Stimulated activated CD4-positive, alpha-beta T cell treated with anti-CD3 and anti-CD28 coated beads, Interleukin-4, amount 100 ng/mL, for 1 hour (primary cell): ENCODE measurements at places on chromosomes 12 and 14.

DNA sequence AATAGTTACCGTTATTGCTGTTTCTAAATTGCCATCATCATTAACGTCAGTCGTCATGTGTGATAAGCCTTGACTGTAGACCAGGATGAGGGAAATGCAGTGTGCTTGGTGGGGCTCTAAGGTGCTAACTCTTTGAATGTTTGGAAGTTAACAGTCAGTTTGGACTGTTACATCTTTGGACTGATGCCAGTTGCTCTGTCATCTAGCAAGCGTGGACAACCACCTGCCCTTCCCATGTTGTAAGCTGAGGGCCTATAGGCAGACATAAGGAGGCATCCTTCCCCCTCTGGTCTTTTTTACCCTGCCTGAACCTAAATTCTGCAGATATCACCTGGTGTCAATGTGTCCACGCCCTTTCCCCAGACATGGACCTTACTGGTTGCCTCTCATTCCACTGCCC lies 94.4 kb downstream of the PPP2R5C start:
- DNase-seq, result no peak

GRCh38 chr14:95712398-95712797 lies 1.5 kb downstream of the TCL1A start:
- DNase-seq, result no peak

DNA sequence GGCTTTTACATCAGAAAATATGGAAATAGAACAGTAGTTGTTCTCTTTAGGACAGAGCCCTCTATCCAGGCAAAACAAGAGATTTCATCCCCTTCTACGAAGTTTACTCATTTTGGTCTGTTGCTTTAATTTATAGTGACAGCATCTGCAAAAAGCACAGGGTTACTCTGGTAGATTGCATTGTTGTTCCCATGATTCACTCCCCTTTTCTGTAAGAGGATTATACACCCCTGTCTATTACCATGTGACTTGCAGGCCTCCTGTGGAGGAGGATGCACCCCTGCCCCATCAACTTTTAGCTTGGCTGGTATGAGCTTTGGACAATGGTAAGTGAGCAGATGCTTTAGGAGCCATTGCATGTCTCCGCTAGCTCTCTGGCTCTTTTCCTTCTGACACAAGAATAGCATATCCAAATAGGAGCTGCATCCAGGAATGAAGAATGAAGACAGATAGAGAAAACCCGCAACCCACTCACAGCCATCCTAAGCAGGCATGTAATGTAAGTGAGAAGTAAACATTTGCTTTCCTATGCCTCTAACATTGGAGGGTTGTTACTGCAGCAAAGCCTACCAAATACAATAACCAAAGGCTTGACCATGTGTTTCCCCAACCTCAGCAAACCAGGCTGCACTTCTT lies 304.2 kb downstream of the AKAP6 start:
- no peak for DNase-seq

- DNase-seq, result no peak
Measured at GRCh38 chr12:95881331-95881955, 22.7 kb downstream of the SNRPF start.

GRCh38 chr14:86237733-86238132 lies 707.8 kb downstream of the FLRT2 start:
- DNase-seq, result no peak

- no peak for DNase-seq
Measured at GRCh38 chr12:52805000-52805399, 8.9 kb downstream of the KRT4 start.

DNA sequence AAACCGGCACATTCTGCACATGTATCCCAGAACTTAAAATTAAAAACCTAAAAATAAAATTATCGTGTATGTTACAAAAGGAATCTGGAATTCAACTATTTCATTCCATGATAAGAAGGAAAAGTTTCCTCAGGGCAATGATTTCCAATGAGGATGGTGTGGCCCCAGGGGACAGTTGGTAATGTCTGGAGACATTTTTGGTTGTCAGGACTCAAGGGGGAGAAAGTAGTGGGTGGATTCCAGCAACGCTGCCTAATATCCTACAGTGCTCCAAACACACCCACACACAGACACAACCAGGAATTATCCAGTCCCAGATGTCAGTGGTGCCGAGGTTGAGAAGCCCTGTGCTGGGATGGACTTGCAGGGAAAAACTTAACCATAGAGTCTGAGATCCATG lies 228.3 kb downstream of the TMEM132D start:
- DNase-seq, result no peak

DNA sequence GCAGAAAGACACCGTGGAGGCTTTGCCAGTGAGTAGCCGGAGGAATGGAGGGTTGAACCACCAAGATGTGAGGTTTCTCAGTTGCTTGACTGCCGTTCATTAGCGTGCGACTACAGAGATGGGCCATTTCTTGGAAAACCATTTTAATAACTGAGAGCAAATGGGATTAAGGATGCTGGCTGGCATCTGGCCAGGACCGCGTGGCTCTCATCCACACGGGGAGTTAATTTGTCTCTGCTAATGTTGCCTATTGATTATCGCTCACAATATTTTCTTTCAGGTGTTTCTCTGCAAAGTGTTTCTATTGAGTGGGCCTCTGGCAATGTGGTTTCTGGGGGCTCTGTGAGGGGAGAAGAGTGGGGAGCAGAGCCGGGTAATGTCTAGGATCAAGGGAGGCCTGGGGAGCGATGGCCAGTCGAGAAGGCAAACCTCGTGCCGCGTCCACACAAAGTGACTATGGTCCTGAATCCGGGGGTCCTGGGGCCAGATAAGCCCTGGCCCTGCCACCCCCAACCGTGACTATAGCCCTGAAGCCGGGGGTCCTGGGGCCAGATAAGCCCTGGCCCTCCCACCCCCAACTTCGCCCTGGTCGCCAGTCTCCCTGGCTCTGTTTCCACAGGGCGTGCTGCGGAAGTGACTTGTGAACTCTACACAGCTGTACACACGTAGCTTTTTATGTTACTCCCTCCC lies 110.6 kb downstream of the PRMT8 start:
- DNase-seq, result no peak

- DNase-seq, result no peak
Measured at GRCh38 chr12:116136340-116136739, 141.2 kb downstream of the MED13L start.

- no peak for DNase-seq
Measured at GRCh38 chr14:71287567-71287966, 380.3 kb downstream of the PCNX1 start.

DNA sequence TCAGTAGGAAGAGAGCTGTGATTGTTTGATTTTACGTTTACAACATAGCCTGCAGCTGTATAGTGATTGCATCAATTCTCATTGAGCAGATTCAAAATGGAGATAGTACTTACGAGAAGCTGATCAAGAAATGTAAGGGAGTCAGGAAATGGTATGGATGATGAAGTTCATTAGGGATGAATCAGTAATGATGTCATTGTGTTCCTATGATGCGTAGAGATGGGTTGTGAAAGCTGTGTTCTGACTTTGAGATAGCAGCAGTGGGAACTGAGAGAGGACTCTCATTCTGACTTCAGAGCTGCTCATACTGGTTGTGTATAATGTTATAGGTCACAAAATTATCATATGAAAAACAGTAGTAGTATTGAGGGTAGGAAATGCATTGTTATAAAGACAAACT lies 44.0 kb downstream of the TTLL5 start:
- DNase-seq, result no peak

DNA sequence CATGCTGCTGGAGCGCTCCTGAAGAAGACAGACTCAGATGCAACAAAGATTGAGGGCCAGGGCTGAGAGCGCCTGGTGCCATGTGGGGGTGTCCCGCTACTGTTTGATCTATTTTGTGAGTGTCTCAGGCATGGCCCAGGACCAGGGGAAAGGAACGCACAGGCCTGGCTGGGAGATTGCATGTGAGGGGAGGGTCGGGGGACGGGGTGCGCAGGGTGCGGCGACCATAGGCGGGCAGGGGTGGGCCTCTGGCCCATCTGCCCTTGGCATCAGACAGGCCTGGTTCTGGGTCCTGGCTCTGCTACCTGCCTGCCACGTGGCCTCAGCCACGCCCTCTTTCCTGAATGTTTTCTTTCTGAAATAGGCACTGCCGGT lies 47.5 kb downstream of the BEGAIN start:
- DNase-seq, result no peak

GRCh38 chr12:3311027-3311402 lies 180.0 kb upstream of the PRMT8 start:
- DNase-seq, result no peak

DNA sequence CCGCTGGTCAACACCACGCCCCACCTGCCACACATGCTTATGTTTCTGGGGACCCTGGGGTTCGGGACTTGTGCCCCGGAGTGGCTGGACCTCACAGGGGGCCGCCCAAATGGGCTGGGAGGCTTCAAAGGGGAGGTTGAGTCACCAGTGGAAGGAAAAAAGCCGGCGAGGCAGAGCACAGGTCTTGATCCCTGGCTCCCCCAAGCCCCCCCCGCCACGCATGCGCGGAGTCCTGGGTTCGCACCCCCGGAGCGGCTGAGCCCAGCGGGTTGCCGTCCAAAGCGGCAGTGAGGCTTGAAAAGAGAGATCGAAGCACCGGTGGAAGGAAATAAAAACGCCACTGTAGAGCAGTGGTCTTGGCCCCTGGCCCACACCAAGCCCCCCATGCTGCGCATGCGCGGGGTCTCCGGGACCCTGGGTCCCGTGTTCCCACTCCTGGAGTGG lies 313.5 kb downstream of the ALG10 start:
- DNase-seq, result no peak

DNA sequence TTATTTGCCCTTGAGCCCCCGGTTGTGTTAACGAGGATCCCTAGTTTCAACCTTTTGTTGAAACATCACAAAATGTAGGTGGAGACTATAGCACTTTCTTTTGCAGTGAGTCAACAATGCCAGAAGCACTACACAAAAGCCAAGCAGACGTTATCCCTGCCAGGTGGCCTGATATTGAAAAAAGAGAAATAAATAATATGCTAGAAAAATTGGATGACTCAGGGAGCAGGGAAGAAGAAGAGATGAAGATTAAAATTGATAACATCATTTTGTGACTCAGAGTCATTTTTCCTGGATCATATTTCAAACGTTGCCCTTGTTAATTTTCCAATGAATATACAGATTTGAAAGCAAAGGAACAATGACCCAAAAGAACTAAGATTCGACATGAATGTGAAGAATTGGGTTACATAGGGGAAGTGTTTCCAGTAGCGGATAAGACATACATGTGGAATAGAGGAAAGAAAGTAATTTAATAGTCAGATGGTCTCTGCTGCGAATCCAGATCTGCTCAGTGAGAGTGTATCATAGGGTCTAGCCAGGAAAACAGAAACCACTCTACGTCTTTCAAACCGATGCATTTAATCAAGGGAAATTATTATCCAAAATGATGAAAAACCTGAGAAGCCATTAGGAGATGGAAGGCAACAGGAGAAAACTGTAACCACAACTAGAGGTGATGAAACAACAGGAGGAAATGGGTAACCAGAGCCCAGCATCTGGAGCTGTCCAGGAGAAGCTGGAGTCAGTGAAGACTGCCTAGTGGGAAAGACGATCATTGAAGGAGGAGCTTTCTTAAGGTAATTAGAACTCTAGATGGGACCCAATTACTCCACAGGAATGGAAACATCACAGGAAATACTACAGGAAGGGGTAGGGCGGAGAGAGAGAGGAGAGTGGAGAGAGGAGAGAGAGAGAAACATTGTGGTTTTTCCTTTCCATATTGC lies 57.9 kb downstream of the RERG start:
- DNase-seq, result no peak

- no peak for DNase-seq
Measured at GRCh38 chr12:93846936-93847516, 169.9 kb downstream of the CRADD start.

- DNase-seq, result no peak
Measured at GRCh38 chr14:68772761-68773381, 20.0 kb downstream of the ZFP36L1 start.

DNA sequence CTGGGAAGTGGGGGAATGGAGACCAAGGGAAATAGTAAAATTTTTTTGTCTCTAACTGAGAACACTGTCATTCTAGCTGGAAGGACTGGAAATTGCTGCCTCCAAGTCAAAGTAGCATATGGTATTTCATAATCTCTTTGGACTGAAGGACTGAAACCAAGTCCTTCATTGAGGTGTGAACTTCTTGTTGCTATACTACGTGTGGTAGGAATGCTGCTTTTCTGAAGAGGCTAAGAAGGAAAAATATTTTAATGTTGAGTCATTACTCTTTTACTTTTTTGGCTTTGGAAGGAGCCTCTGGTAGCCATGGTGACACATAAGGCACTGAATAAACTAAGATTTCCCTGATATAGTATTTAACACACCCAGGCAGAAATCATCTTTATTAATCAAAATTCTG lies 465.4 kb downstream of the NPAS3 start:
- no peak for DNase-seq

GRCh38 chr12:132152411-132152821 lies 8.2 kb downstream of the NOC4L start:
- DNase-seq, result peak; percentile 0

- DNase-seq, result no peak
Measured at GRCh38 chr12:67813456-67813904, 164.9 kb downstream of the DYRK2 start.

GRCh38 chr14:54105898-54106297 lies 149.3 kb upstream of the BMP4 start:
- no peak for DNase-seq

DNA sequence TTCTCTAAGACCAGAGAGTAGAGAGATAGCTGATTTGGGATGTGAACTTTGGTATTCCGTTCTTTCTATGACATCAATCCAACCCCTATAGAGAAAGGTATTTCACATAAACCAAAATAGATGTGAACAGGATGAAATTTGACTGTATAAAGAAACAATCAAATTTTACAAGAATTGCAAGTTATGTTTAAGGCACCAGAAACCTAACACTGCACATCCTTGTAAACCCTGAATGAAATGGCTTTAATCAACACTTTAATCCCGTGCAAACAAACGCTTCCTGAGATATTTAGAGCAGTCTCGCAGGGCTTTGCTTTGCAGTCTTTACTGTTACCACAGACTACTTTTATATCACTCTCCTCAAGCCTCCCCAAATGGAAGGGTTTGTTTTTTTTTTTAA lies 125.1 kb downstream of the APAF1 start:
- DNase-seq, result no peak

- DNase-seq, result no peak
Measured at GRCh38 chr12:54421879-54422250, 2.8 kb upstream of the ITGA5 start.

- DNase-seq, result no peak
Measured at GRCh38 chr12:89968151-89968700, 259.6 kb upstream of the ATP2B1 start.

DNA sequence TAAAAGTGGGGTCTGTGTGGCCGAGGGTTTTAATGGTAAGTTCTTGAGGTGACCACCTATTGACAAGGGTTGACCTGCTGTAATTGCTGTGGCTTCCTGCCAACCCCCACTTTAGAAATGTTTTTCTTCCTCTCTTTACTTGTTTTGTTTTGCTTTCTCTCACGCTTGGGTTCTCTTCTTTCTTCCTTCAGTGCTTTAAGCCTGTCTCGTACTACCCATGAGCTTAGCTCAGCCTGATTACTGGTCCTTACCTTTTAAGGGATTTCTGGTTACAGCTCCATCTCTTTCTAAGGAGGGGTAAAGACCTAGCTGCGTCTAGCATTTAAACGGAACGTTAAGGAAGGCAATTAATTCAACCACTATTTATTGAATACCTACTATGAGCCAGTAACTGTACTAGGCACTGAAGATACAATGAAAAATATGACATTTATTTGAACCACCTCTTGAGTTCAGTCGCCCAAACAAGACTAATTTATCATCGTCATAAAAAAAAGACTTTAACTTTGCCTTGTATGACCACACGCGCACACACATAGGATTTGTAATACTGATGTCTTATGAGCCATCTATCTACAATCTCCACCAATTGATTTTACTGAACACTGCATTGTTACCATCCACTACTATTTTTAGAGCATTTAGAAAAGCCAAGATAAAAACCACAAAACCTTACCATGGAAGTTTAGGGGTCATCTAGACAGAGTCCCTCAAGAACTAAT lies 888 bp upstream of the PPP1R12A start:
- DNase-seq, result no peak
